ENCODE measurements at places on chromosomes 2 and 18.

- no peak for DNase-seq
These were observed 339.6 kb downstream of the CYRIA start for GRCh38 chr2:16325976-16326510.

DNA sequence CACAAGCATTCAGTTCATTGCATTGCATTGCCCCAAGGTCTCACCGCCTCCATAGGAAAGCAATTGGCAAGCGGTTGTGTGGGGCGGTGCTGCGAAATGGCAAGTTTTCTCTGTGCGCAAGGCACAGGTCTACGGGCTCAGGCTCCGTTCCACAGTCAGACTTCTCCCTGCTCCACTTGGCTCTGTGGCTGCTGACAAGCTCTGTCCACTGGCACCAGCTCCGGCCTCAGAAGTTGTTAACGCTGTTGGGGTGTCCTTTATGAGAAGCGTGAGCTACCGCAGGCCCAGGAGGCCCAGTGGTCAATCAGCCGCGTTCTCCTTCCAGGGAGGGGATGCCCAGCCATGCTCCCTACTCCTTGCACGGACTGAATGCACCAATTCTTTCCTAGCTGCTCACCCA lies 87.0 kb upstream of the GATA6 start:
- no peak for DNase-seq

GRCh38 chr2:232966122-232966521 lies 46.9 kb downstream of the NGEF start:
- no peak for DNase-seq

DNA sequence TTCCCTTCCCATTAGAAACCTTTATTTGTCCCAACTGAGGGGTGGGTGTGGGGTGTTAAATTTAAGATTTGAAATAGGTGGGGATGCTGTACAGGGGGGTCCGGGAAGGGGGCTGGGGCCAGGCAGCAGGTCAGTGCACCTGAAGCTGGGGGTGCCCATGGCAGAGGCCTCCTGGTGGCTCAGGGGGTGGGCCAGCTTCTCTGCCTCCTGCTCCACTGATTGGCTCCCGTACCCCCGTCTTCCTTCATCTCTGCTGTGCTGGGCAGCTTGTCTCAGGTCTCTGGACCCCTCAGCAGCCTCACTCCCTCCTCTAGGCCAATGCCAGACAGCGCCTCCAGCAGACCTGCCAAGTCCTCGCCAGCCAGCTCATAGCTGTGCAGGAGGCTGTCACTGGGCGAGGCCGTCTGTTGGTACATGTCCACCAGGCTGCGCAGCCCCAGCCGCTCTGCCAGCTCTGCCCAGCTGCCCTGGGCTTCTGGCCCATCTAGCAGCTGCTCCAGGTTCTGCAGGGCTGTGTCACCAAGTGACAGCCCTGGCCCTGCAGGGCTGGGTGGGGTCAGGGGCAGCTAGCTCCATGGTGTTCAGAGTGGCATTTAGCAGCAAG lies 2.0 kb upstream of the ANKRD62 start:
- no peak for DNase-seq

GRCh38 chr2:27954771-27955383 lies 64.3 kb downstream of the BABAM2 start:
- DNase-seq: no peak

- DNase-seq: no peak
These were observed 324.4 kb downstream of the LRRTM1 start for GRCh38 chr2:79980116-79980515.

- no peak for DNase-seq
These were observed at the start of gene PROM2 for GRCh38 chr2:95274291-95275150. TSS of gene PROM2 (plus strand) at chr2:95274449. CDS start at chr2:95274586, 137 bp downstream.

GRCh38 chr2:7972670-7973069 lies 709.2 kb upstream of the ID2 start:
- no peak for DNase-seq

DNA sequence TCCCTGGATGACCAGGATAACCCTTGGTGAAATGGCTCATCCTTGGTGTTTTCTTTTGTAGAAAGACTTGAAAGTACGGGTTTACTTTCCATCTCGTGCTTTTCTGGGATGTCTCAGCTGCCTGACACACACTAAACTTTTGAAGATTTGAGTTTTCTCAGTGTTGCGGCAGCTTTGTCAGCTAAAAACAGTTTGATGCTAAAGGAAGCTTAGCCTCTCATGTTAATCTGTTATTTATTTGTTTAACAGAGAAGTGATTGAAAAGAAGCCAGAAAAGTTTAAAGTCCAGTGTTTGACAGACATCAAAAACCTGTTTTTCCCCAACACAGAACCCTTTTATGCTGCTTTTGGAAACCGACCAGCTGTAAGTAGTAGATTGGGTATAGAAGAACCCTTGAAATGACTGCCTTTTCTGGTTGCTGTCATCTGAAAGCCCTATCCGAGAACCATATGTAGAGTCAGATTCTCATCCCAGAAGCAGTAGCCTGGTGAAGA lies 72.8 kb downstream of the LPIN1 start:
- DNase-seq: no peak

DNA sequence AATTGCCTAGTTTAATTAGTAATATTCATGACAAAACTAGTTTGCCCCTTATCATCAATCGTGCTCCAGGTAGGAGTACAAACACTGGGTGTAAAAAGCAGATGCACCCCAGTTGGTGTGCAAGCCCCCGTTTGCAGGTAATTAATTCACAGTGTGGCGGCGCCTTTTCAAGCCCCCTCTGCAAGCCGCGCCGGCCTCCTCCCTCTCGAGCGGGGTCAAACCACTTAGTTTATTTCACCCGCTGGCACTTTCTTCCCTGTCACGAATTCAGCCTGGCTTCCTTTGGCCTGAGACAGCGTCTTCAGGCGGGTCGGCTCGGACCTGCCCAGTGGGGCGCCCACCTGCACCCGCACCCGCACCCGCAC lies 64.7 kb upstream of the MAPRE2 start:
- peak; percentile 57 for DNase-seq

- DNase-seq: no peak
These were observed 30.0 kb downstream of the HTR2B start for GRCh38 chr2:231094736-231095346.

DNA sequence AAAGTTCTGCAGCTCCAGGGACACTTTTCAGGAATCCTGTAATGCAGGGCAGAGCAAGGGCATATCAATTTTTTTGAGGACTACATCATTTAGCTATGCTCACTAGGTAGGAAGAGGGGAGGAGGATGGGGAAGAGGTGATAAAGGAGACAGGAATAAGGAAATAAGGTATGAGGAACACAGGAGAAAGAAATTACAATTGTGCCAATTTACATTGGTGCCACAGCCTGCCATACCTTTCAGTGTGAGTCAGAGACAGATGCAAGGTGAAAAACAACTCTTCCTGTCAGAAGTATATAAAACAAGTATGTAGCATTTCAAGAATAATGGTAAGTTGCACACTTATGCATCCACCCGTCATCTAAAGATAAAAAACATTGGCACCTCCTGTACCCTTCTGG lies 5.4 kb upstream of the MRPS9 start:
- no peak for DNase-seq

DNA sequence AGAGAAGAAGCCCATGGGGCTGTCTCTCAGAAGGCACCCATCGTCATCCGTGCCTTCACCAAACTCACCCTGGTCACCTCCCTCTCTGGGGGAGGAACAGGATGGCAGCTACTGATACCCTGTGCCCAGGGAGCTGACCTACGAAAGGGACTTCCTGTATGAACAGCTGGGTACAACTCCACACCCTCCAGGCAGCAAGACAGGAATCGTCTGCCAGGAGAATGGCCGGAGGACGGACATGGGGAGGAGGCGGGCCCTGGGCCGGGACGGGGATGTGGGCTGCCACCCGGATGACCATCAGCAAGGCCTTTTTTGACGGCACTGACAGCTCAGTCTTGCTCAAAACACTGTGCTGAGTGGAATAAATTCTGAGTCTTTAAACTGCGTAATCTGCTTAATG lies 243.6 kb downstream of the HDAC4 start:
- no peak for DNase-seq

DNA sequence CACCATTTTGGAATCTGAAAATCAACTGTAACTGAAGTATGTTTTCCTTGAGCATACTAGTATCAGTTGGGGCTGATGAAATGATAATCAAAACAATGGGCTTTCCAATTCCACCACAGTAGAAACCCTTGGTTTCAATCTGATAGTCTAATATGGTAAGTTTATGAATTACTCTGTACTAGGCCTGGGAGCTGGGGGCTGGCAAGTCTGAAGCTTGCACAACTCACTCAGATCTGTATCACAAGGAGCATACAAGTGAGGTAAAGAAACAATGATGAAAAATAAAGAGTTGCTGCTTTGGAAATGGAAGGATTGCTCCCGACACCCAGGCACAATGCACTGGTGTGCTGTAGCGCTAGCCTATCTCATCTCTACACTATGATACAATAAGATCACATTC lies 19.4 kb downstream of the ZEB2 start:
- no peak for DNase-seq

DNA sequence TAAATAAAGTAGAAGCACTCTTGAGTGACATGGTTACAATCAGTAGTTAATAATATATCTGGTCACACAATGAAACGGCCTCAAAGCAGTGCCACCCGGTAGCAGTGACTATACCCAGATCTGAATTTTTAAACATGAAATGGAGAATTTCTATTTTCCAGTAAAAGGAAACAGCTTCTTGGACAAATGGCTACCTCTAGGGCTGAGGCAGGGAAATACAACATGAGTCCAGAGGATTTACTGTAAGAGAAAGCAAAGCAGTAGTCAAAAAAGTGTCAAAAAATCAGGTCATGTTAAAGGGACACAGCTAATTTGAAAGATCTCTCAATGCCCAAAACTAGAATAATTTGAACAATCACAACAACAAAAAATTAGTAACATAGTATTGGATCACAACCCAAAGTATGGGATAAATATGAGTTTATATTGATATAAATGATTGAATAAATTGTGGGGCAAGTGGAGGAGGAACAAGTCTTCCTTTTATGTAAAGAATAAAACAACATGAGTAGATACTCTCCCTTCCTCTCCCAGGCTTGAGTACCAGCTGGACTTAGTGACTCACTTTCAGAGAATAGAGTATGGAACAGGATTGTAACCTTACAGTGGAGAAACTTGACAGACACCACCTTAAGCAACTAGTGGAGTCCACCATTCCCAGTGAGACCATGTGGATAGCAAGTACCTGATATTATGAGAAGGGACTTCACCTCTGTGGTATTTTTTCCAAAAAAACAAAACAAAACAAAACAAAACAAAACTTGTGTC lies 180.8 kb downstream of the MBD2 start:
- DNase-seq: no peak

DNA sequence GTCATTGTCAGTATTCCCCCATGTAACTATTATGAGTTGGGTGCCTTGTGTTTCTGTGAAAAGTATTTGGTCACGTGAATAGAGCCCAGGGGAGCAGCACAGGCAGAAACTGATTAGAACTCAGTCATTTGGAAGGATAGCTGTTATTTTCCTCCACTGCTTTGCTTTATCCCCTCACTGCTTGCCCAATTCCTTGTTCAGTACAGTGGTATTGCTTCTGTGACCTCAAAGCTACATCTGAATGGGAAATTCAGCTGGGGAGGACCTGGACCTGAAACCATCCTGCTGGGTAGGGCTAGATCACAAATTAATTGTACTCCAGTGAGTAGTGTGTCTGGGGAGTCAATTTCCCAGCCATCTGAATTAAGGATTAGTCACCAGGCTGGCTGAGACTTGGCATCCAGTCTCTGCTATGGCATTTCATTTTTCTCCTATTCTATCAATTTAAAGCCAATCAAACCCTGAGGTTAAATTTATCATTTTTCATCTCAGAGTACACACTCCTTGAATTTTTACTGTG lies 1231.6 kb upstream of the GYPC start:
- DNase-seq: no peak

DNA sequence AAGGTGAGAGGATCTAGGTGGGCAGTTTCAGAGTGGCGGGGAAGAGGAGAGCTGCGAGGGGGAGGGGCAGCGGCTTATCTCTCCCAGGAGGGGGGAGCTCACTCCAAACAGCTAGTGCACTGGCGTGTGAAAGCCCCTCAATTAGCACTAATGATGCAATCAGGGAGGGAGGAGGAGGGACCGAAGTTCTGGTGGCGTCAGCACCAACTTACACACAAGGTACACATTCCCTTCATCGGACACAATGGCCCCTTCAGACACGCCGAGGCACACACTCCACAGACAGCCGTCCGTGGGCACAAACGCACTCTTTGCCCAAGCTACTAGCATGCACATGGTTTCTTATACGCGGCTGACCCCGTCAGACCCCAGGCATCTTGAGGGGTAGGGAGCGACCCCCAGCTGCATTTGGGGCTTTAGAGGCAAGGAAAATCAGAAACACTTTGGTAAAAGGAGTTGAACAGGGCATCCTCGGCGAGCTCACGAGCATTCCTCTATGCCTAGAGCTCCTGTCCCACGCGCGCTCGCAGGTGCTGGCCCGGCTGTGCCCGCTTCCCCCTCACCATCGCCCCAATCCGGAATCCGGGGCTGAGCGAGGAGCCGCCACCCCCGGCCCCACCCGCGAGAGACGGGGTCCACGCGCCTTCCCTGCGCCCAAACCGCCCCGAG lies 868 bp upstream of the PKDCC start:
- peak; percentile 14 for DNase-seq

DNA sequence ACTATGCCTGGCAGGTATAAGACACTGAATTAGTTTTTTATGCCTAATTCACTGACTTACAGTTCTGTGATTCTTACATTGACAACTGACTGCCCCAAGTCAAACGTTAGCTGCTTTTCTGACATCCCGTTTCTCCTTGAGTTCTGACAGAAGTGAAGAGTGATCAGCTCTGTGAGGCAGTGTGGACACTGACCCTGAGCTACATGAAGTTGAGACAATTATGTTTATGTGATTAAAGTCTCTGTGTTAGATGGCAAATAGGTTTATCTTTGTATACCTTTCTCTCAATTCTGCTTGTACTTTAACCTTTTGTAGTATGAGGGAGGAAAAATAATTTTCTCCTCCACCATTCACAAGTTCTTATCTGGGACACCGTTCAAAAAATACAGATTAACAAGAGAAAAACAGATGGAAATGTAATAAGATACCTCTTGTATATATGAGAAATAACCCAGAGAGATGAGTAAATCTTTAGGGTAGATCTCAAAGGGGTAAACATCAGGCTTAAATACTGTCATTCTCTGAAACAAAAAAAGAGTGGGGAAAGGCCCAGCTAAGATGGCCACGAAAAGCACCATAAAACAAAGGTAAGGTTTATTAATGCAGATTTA lies 85.4 kb upstream of the B3GNT2 start:
- DNase-seq: no peak

- no peak for DNase-seq
These were observed 149.0 kb upstream of the SH3BP4 start for GRCh38 chr2:234802845-234803171.
